ENCODE measurements at places on chromosomes 6 and 20. TPM values are rescaled to one million over a fixed set of nuclear protein-coding genes. Genes with fewer than 3 reads are reported as not detected.
A peak's percentile ranks its signal among the peaks of the same experiment; 100 is the strongest.

The RSPO3 gene
- total RNA-seq = 0.81 TPM

The TRIM38 gene
- total RNA-seq = 0.25 TPM

The ABCC10 gene
- 14.6 TPM for total RNA-seq

The ABCF1 gene
- 56.0 TPM for total RNA-seq

The IL17A gene
- not detected for total RNA-seq

The TAAR5 gene
- not detected for total RNA-seq

DNA sequence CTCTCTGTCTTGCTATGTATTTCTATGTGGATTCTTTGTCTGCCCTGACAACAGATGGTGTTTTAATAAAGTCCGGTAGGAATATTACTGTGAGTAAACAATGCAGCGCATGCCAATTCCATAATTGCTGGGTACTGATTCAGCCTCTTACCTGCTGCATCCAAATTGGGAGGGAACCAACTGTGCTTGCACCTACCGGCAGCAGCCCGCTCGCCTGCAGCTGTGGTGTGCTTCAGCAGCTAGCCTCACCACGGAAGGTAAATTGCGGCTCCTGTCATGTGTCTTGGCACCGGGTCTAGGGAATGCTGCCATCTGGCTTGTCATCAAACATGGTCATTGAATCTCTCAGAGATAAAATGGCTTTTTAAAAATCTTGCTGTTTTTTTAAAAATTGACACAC is 704.8 kb upstream of the SLC35B3 start:
- no peak for DNase-seq

DNA sequence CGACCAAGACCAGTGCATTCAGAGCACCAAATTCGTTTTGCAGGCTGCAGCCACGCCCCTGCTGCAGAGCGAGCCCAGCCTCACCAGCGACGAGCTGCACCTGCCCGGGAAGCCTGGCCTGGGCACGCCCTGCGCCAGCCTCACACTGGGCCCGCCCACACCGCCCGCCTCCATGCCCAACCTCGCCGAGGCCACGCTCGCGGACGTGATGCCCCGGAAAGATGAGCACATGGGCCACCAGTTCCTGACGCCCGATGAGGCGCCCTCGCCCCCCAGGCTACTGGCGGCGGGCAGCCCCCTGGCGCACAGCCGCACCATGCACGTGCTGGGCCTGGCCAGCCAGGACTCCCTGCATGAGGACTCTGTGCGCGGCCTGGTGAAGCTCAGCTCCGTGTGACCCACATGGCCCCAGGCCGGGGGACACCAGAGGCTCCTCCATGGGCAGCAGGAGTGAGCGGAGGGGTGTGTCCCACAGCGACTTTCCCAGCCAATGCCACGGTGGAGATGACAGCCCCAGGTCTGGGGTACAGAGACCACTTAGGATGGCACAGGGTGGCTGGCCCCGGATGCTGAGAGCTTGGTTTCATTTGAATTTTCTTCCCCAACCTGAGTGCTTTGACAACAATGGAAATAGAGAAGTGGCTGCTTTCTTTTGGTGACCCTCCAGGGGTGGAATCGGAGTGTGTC is 150.2 kb upstream of the SNX9 start:
- no peak for DNase-seq

DNA sequence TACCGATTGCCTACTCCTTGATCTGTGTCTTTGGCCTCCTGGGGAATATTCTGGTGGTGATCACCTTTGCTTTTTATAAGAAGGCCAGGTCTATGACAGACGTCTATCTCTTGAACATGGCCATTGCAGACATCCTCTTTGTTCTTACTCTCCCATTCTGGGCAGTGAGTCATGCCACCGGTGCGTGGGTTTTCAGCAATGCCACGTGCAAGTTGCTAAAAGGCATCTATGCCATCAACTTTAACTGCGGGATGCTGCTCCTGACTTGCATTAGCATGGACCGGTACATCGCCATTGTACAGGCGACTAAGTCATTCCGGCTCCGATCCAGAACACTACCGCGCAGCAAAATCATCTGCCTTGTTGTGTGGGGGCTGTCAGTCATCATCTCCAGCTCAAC is 13.5 kb downstream of the CCR6 start:
- no peak for DNase-seq

- DNase-seq = peak; percentile 35
These were observed 170.4 kb upstream of the SPTLC3 start for GRCh38 chr20:12838261-12838866.

GRCh38 chr6:53984163-53984562 is 127.1 kb upstream of the MLIP start:
- DNase-seq = no peak

DNA sequence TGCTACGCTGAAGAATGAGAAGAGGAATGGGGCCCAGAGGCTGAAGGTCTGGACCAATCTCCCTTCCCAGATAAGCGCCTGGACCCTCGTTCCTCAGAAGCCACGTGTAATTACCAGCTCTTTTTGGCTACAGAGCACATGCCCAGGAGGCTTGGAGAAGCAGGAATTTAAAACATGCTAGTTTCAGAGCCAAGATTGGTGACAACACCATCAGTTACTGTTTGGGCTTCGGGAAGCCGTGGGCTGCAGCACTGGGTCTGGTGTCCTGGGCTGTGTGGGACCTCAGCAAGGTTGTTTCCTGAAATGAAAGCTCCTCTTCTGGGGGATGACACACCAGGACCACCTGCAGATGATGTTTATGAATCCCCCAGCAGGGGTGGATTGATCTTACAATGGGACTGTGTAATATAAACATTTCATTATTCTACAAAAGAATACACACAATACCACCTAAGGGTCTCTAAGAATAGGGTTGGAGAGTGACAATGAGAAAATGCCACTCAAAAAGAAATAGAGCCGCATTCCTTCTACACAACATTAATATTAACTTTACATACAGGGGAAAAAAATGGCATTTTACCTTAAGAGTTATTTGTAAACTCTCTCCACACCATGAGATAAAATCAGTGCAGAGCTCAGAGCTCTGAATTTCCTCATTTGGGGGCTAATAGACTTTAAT is 207.8 kb upstream of the FOXQ1 start:
- peak; percentile 6 for DNase-seq

- no peak for DNase-seq
These were observed 4.9 kb downstream of the XPO5 start for GRCh38 chr6:43570876-43571441.

DNA sequence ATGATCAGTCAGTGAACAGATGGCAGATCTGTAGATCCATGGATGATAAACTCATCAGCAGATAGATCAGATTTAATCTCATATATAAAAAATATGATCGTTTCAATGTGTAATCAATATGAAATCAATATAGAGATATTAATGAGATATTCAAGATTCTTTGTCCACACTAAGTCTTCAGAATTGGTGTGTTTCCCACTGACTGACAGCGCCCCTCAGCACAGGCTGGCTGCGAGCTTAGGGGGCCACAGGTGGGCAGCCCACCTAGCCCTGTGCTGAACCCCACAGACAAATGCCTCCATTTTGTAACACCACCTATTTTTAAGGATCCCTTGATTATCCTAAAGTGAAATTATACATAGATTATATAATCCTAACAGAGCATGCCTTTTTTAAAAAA is 32.3 kb downstream of the FRMD1 start:
- DNase-seq = no peak

DNA sequence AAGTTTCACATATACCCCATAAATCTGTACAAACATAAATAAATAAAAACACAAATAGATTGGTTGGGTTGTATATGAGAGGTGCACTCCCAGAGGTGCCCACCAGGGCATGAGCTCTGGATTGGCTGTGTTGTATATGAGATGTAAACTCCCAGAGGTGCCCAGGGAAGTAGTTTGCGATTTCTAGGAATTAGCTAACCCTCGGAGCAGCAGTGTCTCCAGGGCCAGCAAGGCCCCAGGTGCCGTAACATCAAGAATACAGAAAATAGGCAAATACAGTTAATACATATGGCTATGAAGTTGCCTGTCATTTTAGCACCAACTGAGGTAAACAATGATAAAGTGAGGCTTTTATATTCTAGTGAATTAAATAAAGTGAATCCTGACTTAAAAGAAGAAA is 5.4 kb upstream of the GINM1 start:
- DNase-seq = peak; percentile 34

DNA sequence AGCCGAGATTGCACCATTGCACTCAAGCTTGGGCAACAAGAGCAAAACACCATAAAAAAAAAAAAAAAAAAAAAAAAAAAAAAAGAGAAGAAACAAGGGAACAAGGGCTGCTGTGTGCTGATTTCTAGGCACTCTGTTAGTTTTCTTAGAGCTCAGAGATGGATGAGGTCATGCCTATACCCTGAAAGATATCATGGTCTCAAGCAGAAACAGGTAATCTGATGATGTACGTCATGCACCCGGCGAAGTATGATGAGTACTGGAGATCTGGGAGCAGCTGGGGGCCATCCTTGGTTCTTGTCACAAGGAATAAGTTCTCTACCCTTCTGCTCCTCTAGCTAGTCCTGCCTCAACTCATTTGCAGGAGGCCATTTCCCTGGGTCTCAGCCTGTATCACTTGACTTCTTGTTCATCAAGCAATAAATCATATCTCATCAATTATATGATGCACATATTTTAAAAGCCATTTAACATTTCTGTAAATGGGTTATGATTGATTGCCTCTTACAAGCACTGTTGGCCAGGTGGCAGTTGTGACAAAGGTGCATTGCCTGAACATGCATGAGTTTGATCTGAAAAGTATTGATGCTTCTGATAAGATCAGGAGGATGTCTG is 517.2 kb downstream of the DHX35 start:
- DNase-seq = no peak

GRCh38 chr6:163335056-163335455 is 79.5 kb upstream of the QKI start:
- DNase-seq = no peak

- DNase-seq = peak; percentile 43
These were observed 1.3 kb downstream of the SCUBE3 start for GRCh38 chr6:35214869-35215664.

DNA sequence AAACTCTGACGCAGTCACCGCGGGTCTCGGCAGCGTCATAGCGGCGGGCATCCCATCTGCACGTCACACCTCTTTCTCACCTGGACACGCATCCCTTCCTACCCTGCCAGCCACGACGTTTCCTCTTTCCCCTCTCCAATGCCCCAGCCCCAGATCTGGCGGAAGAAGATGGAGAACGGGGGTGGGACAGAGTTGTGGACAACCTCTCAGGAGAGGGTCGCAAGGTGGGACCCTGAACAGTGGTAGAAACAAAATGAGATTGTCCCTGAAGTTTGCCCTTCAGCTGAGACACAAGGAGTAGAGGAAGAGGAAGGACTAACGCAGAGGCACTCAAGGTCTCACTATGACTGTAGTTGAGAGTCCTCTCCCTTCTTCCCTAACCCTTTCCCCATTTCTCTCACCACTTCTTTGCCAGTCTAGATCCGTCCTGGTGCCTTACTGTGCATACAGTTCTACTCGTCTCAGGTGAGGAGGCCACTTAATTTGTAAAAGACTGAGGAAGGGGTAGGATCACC is 562 bp downstream of the TRIM39 start:
- no peak for DNase-seq

DNA sequence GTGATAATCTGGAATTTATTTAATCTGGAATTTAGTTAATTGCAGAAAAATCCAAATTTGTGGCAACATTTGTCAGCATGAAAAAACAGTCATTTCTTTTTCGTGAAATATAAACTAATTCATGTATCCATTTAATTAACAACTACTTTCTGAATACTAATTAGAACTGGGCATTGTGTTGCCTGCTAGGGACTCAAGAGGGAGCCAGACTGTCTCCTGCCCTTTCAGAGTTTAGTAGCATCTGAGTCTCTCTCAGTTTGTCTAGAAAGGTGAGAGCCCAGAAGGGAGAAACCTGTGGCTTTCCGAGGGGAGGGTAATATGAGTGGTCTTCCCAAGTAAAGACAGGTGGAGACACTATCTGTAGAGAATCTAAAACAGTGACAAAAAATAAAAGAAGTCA is 210.9 kb upstream of the HDDC2 start:
- peak; percentile 47 for DNase-seq

GRCh38 chr6:161744211-161745067 is 470.6 kb upstream of the AGPAT4 start:
- no peak for DNase-seq

DNA sequence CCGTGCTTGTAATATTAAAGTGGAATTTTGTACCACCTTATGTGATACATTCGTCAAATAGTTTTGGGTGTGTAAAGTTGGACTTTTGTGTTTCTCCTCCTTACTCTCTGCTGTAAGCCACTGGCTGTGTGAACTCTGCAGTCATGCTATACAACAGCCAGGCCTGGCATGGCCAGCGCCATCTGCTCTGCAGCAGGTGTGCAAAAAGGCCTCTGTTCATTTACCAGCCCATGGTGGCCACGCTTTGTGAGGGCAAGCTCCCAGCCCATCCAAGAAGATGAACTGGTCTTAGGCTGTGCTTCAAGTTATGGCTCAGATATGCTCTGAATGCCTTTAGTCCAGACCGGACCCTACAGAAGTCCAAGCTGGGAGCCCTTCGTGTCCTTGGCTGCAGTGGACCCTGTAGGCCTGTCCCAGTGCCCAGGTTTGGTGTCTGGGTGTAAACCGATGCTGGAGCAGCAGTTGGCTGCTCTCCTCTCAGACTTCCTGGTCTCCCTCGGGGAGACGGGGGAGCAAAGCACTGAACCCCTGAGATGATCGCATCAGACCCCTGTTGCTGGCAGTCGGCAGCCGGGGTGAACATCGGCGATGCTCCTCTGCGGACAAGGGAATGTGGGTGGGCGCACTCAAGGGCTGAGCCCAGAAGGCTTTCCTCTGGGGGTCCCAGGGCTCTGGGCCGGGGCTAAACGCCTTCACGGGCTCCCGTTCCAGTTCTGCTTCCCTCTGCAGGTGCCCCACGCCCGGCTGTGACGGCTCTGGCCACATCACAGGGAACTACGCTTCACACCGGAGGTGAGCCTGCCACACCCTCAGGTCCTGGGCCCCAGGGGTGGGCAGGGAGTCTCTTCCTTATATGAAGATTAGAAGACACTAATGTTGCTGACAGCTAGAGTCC is 28.6 kb upstream of the PCMTD2 start:
- DNase-seq = no peak

GRCh38 chr6:27478141-27478705 is 5.3 kb upstream of the ZNF184 start:
- no peak for DNase-seq

GRCh38 chr6:118618676-118619377 is 32.6 kb downstream of the CEP85L start:
- peak; percentile 60 for DNase-seq

- DNase-seq = no peak
These were observed 88.6 kb upstream of the DUSP22 start for GRCh38 chr6:203661-204060.

DNA sequence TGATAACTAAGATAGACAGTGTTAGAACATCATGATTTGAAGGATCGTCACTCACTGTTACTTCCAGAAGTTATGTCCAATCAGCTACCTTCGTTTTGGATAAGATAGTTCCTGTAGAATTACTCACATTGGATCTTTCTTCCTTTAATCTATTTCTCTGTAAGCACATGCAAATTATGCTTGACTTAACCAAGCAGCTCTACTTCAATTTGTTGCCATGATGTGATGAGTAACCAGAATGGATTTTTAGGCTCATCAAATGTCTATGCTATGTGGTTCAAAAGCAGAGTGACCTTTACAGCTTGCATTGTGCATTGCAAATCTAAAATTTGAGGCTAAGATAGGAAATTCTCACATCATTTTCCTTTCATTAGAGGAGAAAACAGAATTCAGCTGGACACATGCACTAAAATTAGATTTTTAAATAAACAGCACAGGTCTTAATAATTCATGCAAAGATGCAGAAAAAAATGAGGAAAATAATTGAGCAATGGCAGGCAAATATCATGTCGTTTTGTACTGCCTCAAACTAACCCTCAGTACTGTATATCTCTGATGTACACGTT is 76.7 kb upstream of the ZFP64 start:
- DNase-seq = no peak

GRCh38 chr6:150196942-150197745 is 54.3 kb downstream of the PPP1R14C start:
- DNase-seq = no peak

GRCh38 chr6:26235302-26235670 is 129.7 kb upstream of the BTN3A2 start:
- DNase-seq = no peak

Data from neural progenitor cell (in vitro differentiated cells).